ENCODE measurements at places on chromosomes 5 and 9.

DNA sequence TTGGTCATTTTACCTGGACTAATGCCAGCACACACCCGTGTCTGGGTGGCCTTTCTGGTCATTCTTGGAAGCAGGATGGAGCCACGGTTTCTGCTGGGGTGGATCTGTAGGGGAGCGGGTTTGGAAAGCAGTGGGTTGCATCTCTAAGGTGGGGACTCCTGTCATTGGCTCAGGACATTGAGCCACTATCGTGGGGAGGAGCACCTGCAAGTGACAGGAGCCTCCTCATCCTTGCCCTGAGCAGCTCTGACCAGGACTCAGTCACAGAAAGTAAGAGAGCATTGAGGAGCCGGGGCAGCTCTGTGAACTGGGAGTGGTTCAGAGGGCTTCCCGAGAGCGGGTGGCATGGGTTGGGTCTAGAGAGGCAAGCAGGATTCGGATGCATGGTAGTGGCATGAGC, 3.7 kb downstream of the B4GALT7 start:
- DNase-seq: no peak

- no peak for DNase-seq
Measured at GRCh38 chr9:111237447-111237846, 92.6 kb downstream of the OR2K2 start.

DNA sequence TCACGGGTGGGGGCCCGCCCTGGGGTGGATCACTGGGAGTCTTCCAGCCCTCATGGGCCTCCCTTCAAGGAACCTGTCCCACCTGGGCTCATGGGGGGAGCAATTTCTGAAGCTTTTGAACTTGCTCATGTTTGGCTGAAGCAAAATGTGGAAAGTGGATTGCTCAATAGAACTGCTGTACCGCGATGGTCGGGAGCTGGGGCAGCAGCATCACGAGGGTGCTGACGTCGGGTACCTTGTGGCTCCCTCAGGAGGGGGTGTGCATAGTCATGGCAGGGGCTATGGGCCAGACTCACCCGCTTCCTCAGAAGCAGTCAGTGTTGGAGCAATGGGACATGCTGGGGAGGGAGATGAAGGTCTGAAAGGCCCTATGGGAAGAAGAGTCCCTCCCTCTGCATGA, 57.9 kb downstream of the PRRT1B start:
- no peak for DNase-seq

- DNase-seq: no peak
Measured at GRCh38 chr5:5350101-5350500, 72.4 kb upstream of the ICE1 start.

GRCh38 chr9:11158063-11158462, 545.3 kb upstream of the PTPRD start:
- no peak for DNase-seq
